ENCODE measurements at places on chromosomes 11 and 22.

DNA sequence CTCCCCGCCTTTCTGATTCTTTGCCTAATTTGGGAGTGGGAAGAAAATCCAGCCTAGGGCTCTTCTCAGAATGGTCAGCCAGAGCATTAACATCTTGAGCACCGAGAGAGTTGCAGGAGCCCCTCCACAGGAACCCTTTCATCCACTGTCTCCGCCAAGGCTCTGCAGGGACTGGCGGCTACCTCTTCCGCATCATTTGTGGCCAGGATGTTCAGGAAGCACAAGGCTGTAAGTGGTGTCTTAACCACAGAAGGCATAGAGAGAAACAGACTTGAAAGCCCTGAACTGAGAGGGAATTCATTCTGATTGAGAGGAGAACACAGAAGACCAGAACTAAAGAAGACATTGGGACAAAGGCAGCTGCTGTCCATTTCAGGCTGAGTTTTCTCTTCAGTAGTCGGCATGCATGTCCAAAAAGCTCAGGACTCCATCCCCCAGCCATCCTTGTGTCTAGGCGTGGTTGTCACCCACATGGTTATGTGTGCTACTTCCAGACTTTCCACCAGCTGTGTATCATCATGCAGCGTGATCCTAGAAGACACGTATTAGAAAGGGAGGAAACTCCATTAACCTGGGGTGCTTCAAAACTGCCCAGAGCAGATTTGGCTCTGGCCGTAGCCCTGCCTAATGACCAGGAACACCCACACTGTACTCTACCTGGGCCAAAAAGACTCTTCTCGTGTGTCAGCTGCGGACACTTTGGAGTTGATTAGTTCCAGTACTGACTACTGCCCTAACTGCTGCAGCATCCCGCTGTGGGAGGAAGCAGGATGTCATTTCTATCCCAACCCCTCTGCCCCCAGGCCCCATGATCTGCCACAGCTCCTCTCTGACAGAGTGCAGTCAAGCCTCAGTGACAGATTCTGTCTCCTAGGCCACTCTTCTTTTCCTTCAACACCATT, 725.1 kb downstream of the NTM start:
- no peak for DNase-seq

- DNase-seq: no peak
These were observed 4.8 kb downstream of the SLC35E4 start for GRCh38 chr22:30640361-30640760.

- DNase-seq: peak; percentile 40
These were observed 11.6 kb downstream of the TST start for GRCh38 chr22:37007651-37008050.

- DNase-seq: no peak
These were observed 1.1 kb downstream of the EXT2 start for GRCh38 chr11:44096360-44097185.

DNA sequence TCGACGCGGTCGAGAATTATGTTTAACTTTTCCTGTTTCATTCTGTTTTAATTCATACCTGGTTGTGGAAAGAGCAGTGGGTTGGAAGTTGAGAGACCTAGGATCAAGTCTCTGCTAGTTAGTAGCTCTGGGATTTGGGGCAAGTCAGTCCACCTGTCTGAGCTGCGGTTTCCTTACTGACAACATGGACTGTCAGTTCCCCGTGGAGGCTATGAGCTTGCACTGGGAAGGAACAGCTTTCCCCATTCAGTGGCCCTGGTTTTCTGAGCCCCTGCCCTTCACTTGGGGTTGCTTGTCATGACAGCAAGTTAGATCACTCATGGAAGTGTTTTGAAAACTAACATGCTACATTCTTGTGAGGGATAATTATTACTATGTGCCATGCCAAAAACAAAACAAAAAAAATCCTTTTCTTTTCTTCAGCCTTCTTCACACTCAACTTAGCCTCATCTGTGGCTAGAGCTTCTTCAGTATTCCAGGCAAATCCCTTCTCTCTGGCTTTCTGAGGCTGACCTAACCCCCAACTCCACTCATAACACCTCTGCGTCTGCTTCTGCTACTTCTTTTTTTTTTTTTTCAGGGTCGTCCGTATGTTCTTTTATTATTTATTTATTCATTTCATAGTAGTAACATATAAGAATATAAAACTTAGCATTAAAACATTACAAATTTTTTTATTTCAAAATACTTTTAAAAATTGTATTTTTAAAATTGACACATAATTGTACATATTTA, 43.0 kb upstream of the ZBED5 start:
- no peak for DNase-seq

GRCh38 chr11:126280595-126280994, 2.3 kb upstream of the TIRAP start:
- no peak for DNase-seq

GRCh38 chr11:69010964-69011623, 2.0 kb downstream of the MRGPRF start:
- DNase-seq: no peak

GRCh38 chr11:45144126-45145082, 2.0 kb upstream of the PRDM11 start:
- no peak for DNase-seq

DNA sequence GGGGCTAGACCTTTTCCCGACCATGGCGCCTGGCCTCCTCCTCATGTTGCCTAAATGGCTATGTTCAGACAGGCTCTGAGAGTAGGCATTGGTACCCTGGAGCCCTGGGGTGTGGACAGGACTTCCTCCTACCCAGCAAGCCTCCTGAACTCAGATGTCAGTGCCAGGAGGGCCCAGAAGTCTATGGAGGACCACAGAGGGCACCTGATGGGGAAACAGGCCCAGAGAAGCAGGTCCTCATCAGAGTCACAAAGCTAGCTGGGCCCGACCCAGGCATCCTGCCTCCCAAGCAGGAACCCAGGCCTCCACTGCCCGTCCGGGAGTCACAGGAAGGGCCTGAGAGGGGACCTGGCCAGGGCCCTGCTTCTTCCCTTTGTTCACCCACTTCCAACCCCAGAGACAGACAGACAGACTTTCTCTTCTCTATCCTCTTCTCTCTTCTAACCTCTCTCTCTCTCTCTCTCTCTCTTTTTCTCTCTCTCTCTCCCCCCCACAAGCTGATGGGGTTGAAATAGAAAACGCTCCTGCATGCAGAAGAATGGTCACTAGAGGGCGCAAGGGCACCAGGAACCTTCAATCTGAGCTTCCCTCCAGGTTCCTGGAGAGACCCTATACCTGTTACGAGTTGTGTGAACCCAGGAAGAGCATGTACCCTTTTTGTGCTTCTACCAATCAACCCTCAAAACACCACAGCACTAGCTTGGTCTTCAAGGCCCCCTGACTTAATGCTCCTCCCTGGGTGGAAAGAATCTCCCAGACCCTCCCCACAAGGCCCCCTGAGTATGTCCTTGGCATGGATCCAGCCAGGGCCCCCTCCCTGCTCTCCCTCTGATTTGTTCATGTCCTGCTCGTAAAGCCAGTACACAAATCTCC, 27.1 kb downstream of the ARAP1 start:
- DNase-seq: peak; percentile 94

GRCh38 chr11:13373216-13373615, 89.8 kb downstream of the BTBD10 start:
- no peak for DNase-seq

- no peak for DNase-seq
These were observed 48.3 kb upstream of the SEPTIN5 start for GRCh38 chr22:19665784-19666672.

DNA sequence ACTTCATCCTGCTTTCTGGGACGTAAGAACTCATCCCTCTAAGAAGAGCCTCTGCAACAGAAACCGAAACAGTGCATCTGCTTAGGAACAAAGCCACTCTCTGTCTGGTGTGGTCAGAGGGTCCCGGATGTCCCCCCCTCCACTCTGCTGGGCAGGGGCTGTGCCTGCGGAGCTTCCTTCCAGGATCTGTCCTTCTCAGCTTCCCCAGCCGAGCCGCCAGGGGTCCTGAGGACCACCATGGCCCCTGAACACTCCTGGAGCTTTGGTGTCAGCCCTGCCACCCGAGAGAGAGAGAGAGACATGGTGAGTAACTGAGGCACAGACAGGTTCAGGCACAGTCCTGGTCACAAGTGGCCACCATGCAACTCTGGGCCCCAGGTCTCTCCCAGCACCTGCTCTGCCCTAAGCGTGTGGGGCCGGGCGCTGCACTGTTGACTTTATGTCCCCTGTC, 24.4 kb upstream of the MGAT3 start:
- no peak for DNase-seq

DNA sequence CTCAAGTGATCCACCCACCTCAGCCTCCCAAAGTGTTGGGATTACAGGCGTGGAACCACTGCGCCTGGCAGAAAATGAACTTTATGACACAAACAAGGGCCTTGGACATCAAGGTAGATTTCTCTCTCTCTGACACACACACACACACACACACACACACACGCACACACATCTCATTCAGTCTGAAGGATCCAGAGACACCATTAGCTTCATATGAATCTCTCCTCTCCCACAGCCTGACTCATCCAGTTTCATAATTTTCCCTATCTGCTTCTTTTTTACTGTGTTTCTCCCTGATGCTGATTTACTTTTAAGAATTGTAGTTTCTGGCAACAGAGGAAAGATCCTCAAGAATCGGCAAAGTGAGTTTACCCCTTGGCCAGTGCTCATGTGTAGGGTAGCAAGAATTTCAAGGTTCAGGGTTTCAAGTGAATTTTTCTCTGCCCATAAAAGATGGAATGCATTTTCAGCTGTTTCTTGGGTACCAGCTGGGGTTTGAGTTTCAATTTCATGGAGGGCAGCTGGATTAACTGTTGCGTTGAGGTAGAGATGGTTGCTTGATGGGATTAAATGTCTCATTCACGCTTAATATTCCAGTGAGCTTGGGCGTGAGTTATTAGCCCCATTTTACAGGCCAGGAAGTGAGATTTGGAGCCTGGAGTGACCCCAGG, 3.5 kb downstream of the MYO18B start:
- no peak for DNase-seq

DNA sequence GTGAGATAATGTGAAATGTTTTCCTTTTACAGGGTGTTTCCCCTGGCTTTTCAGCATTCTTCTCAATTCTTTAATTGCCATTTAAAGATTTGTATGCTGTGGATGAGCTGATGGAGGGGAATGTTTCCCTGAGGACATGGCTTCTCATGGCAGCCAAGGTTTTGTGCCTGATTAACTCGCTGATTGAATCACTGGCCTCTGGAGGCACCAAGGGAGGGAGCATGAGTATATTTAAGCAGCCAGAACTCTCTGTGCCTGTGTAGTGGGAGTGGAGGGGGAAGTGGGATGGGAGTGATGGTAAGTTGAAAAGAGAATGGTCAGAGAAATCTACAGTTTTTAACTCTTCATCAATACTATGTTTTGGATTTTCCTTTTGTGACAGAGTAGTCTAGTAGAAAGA, 88.7 kb downstream of the STIM1 start:
- no peak for DNase-seq

- no peak for DNase-seq
These were observed 107.3 kb upstream of the BDNF start for GRCh38 chr11:27807596-27807995.
